Stromal cell of bone marrow (primary cell): ENCODE measurements at places on chromosomes 1 and 21.
A peak's percentile ranks its signal among the peaks of the same experiment; 100 is the strongest.

- DNase-seq: no peak
Measured at GRCh38 chr1:222588135-222588534, 1.6 kb downstream of the TAF1A start.

- no peak for DNase-seq
Measured at GRCh38 chr1:46394108-46394871, at the start of gene FAAH. TSS of gene FAAH (plus strand) at chr1:46394317. CDS start at chr1:46394349, 32 bp downstream.

GRCh38 chr21:15241997-15242736 lies 177.4 kb upstream of the NRIP1 start:
- no peak for DNase-seq

DNA sequence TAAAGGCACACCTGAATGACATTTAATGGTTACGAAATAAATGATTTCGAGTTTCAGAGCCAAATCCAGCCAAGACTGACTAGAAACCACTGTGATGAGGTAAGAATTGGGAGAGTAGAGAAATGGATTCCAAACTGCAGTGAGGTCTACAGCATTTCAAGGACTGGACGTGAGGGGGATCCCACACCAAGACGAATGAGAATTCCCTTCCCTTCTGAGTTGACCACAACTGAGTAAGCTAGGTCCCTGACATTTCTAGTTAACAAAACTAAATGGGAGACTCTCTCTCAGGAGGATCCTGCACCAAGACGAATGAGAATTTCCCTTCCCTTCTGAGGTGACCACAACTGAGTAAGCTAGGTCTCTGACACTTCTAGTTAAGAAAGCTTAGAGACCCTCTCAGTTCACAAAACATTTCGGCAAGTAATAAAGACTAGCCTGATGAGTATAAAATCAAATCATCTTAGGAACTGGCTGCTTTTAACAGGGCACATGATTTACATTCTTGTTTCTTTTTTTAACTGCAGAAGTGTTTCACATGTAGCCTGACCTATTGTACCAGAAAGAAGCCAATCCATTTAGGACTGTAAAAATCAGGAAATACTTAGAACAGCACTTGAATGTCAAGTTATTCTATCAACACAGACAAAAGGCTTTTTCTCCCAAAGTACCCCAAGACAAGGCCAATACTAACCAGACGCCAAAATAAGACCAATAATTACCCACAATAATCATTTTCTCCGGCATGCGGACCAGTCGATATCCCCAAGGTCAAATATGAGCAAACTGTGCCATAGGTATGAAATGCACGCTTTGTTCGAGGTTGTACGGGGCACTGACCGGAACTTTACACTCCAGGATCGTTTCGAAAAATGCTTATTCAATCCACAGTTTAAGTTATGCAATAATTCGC lies 1.4 kb upstream of the SPATA1 start:
- DNase-seq: peak; percentile 48

DNA sequence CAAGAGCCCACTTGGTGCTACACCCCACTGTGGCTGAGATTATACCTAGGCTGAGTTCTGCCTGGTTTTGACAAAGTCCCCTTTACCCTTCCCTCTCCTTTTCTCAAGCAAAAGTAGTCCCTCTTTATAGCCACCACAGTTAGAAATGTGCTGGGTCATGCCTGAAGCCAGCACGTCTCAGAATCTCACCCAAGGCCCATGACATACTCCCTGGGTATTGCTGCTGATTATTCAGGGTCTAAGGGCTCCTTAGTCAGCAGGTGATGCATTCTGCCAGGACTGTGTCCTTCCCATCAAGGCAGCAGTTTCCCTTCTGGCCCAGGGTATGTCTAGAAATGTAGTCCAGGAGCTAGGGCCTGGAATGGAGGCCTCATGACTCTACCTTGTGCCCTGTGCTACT lies 67.3 kb upstream of the COX20 start:
- no peak for DNase-seq

DNA sequence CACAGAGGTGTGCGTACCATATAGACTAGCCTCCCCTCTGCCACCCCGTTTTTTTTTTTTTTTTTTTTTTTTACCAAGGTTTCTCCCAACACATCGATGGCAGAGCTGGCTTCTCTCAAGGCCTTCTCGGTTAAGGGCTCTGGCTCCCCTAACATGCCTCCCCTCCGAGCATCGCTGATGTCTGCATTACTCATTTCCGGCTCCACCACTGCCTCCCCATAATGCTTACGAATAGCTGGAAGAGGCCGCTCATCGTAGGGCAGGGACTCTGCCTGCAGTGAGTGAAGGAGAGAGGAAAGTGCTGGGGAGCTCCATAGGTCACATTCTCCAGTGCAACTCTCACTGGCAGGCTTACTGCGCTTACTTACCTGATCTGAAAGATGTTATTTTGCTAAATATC lies 20.6 kb downstream of the CEP104 start:
- no peak for DNase-seq

DNA sequence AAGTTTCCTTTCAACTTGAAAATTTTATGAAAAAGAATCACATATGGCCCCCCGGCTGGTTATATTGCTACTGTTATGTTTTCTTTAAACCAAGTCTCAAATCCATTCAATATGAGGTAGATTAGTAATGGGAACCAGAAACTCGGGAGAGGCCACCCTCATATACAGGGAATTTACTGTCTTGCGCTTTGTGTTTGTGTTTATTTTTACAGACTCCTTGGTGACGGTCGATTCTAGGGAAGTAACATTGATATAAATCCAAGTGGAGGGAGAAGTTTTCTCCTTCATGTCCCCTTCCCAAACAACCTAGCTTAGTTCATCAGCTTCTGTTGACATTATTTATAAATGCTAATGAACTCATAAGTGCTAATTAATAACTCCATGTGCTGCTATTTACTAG lies 163.5 kb upstream of the LMO4 start:
- DNase-seq: no peak

DNA sequence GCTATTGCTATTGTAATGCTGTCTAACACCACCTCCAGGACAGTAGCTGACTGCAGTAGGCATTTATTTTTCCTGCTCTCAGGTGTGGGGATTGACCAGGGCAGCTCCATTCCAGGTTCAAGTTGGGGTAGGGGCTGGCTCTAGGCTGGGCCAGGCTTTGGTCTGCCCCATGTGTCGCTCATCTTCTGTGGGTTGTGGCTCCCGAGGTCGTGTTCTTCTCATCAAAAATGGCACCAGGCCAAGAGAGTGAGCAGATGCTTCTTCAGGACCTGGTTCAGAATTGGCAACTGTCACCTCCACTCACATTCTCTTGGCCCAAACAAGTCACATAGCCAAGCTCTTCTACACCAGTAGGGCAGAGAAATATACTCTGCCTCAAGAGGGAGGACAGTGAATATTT lies 133.7 kb downstream of the PTPRU start:
- DNase-seq: no peak

DNA sequence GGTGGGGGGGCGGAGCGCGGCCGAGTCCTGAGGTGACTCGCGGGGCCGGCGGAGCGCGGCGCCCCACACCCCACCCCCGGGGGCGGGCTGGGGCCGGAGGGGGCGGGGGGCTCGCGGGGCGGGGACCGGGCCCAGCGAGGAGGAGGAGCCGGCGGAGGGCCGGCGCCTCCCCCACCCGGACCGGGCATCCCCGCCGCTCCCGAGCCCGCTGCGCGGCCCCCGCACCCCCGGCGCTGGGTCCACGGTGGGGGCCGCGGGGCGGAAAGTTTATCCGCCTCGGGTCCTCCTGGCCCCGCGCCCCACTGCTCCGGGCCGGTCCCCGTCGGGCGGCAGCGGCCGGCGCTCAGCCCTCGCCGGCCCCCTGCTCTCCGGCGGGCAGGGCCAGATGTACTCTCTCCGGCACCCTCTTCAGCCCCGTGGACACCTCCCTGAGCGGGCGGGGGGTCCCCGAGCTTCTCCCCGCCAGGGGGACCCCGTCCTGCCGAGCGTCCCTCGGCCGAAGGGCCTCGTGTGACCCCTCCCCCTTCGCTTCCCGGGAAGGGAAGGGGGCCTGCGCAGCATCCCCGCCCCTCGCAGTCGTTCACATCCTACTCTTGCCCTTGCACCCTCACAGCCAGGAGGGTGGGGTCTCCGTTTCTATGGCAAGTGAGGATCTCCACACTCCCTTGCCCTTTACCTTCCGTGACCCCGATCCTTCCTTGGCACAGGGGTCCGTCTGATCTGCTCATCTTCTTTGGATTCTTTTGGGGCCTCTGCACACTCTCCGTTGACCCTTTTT lies 663 bp downstream of the CAMTA1 start:
- DNase-seq: no peak

- DNase-seq: no peak
Measured at GRCh38 chr1:50976111-50976889, 6.3 kb downstream of the CDKN2C start.

GRCh38 chr1:17304151-17304825 lies 3.7 kb upstream of the PADI4 start:
- no peak for DNase-seq

GRCh38 chr1:8026153-8026975 lies at the start of gene ERRFI1:
TSS of gene ERRFI1 (minus strand) at chr1:8026309. CDS start at chr1:8015619, 10,690 bp downstream.
- peak; percentile 89 for DNase-seq

DNA sequence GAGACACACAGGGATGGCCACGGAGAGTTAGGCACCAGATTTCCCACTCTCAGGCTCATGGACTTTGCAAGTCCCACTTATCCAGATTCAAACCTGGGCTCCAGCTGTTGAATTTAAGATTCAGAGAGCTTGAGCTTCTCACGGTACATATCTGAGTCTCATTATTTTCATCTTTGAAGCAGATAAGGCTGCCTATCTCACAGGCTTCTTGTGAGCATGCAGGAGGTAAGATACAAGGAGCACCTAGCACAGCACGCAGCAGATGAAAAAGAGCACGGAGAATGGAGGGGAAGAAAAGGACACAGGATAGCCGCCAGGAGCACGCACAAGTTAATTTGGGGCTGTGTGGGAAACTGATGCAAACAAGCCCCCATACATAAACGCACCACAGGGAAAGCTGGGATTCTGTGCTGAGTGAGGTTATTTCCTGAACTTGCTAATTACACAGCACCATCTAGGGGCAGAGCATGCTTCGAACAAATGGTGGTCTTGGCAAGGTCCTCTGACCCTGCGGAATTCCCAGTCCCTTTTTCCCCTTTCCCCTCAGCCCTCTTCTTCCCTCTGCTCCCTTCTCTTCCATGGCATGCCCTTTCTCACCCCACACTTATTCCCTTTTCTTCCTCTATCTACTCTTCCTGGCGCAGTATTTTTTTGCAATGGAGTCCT lies 134.7 kb upstream of the VANGL1 start:
- DNase-seq: no peak

DNA sequence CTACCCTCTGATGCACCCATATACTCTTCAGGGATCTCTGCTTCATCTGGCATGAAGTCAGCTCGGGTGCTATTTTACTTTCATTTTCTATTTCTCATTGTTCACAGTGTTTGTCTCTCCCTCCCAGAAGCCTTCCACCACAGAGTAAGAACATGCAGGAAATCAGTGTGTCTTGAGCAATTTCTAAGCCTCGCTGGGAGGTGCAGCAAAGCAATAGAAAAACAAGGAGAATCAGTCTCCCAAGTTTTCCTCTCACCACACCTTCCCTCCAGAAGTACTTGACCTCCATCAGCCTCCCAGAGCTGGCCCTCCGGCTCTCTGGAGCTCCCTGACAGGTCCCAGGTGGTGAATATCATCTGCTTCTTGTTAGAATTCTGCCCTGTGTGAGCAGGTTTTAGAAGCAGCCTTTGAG lies 594.7 kb upstream of the CAMK1G start:
- peak; percentile 43 for DNase-seq

- DNase-seq: no peak
Measured at GRCh38 chr1:25737130-25737529, 62.9 kb upstream of the SELENON start.

GRCh38 chr1:62082456-62083363 lies 111.9 kb upstream of the L1TD1 start:
- peak; percentile 19 for DNase-seq

DNA sequence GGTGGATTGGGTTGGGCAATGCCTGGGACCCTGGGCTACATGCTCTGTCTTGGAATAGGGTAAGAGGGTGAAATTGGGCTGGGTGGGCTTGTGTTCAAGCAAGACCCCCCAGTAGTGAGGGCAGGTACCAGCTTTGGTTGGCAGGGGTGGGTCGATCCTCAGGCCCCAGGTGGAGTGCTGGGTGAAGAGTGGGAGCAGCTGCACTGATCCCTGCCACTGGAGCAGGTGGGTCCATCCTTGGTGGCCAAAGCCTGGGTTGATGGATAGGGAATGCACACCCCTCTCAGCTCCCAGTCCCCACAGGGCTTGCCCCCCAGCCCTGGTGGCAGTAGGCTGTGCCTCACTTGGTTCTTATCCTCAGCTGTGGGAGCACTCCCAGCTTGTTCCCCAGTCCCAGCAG lies 135.2 kb downstream of the PCBP3 start:
- DNase-seq: no peak

DNA sequence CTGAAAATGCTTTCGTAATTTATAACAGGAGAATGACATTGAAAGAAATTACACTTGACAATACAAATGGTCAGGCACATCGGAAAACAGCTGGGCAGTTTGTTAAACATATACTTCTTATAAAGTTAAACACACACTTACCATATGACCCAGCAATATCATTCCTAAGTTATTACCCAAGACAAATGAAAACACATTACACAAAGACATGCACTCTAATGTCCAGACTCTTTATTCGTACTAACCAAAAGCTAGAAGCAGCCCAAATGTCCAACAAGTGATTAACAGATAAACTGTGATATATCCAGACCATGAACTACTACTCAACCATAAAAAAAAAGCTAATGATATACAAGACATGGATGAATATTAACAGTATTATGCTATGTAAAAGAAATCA lies 8.5 kb downstream of the AKT3 start:
- no peak for DNase-seq

DNA sequence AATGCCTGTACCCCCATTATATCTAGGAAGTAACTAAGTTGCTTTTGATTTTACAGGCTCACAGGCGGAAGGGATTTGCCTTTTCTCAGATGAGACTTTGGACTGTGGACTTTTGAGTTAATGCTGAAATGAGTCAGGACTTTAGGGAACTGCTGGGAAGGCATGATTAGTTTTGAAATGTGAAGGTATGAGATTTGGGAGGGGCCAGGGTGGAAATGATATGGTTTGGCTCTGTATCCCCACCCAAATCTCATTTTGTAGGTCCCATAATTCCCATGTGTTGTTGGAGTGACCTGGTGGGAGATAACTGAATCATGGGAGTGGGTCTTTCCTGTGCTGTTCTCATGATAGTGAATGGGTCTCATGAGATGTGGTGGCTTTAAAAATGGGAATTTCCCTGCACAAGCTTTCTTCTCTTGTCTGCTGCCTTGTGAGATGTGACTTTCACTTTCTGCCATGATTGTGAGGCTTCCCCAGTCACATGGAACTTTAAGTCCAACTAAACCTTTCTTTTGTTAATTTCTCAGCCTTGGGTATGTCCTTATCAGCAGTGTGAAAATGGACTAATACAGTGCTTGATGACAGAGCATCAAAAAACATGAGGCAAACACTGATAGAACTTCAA lies 1119.5 kb downstream of the PLA2G4A start:
- no peak for DNase-seq

- no peak for DNase-seq
Measured at GRCh38 chr1:236023926-236024565, 40.8 kb downstream of the NID1 start.
